ENCODE measurements at places on chromosomes 6 and 20.

DNA sequence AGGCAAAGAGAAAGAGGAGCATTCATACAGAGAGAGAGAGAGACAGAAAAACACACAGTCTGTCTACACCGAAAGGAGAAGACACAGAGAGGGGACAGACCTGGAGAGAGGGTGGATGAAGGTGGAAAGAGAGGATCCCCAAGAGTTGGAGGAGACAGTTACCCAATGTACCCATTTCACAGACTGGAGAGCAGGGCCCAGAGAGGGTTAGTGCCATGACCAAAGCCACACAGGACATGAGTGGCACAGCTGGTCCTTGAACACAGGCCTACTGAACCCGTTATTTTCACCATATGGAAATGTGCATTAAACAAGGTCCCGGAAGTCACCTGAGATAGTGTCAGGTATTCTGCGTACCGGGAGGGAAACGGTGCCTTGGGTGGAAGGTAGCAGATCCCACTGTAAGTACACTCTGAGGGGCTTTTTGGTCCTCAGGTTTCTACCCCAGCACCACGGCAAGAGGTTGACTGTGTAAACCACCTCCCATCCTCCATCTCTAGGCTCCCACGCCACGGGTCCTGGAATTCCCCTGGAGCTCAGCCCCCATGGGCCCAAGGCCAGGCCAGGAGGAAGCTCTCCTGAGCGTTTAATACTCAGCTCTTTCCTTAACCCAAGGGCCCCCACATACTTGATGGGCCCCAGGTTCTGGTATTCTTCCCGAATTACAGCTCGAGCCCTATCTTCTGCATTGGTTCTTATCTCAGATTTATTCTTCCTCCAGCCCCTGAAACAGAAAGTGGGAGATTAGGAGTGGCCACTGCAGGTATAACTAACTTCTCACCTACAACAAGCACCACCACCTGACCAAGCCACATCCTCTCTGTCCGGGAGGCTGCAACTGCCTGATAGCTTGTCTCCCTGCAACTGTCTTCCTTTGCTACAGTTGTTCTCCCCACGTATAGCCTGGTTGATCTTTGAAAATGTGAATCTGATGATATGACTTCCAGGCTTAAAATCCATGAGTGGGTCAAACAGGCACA lies 38.4 kb upstream of the OCSTAMP start:
- no peak for DNase-seq

DNA sequence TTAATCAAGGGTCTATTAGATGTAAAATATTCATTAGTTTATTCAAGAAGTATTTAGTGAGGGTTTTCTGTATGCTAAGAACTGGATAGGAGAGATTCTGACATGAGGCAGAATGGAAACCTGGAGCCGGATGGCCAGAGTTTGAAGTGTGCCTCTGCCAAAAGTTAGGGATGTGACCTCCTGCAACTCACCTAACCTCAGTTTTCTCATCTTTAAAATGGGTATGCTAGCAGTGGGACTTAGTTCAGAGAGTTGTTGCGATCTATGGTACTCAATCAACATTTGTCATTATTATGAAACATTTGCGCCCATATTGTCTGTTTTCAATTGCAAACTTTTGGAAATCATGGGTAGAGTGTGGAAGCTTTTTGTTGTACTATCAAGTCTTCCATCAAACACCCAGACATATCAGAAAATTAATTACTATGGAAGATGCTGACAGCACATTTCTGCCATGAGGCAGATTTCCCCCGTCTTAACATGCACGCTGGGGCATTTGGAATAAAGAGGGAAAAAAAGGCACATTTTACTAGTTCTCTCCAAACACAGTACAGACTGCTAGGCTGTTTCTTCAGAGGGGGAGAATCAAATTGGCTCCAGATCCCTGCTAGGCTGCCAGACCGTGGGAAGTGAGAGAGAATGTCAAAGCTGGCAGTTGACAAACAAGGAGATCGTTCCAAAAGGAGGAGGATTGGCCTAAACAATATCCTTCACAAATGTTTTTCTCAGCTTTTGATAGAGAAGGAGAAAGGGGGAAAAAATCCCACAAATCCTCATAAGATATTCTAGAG lies 205.3 kb upstream of the TSHZ2 start:
- no peak for DNase-seq

DNA sequence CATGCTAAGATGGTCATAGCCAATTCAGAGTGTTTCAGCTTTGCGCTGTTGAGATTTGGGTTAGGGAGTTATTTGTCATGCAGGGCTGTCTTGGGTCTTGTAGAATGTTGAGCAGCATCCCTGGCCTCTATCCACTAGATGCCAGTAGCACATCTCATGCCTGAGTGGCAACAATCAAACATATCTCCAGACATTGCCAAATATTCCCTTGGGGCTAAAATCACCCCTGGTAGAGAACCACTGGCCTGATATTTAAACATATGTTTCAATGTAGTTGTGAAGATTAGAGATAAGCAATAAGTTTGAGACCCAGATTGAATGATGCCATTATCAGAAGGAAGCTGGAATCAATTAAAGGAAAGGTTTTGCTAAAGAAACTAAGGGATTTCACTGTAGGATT lies 463.3 kb downstream of the DOK5 start:
- no peak for DNase-seq

DNA sequence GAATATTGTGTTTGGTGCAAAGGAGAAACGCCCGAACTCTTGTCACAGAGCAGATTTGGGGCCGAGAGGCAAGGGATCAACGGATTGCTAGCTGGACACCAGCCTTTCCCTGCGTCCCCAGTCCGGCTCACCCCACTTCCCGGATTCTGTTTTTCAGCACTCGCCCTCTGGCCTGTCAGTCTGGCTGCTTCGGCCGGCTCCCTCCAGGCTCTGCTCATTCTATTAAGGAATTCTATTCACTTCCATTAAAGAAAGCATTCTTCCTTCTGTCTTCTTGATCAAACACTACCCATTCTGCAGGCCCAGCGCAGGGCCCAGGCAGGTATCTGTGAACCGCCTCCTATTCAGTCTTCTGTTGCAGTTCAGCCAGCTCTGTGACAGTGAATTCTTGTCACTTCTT lies 91.7 kb downstream of the RNF182 start:
- DNase-seq: no peak

DNA sequence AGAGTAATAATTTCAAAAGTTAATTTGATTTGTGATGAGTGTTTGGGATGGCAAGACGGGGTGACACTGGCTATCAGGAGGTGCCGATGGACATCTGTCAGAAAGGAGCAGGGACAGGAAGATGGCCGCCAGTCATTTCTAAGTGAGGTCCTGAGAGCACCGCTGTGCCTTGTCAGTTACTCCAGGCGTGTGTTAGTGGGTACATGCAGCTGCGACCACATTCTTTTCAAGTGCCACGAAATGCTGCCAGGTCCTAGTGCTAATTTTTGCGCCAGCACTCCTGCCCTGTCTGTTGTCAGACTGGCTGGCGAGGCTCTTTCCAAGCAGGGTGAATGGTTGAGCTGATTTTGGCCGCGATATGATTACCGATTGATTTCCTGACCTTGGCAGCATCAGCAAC lies 64.6 kb upstream of the INSM1 start:
- DNase-seq: no peak

GRCh38 chr6:168908887-168909286 lies 344.8 kb downstream of the THBS2 start:
- DNase-seq: no peak

- no peak for DNase-seq
Observed at GRCh38 chr6:116015983-116016382, 44.7 kb downstream of the FRK start.

All from activated T-cell treated with anti-CD3 and anti-CD28 coated beads for 48 hours (primary cell).